ENCODE measurements at places on chromosomes 3 and 15.

GRCh38 chr15:53324061-53324460, 435.4 kb downstream of the WDR72 start:
- DNase-seq = no peak

- no peak for DNase-seq
Measured at GRCh38 chr15:38297623-38298388, 45.2 kb downstream of the SPRED1 start.

GRCh38 chr15:92336419-92336987, 57.2 kb upstream of the ST8SIA2 start:
- DNase-seq = no peak

- DNase-seq = no peak
Measured at GRCh38 chr15:95610945-95611344, 719.6 kb upstream of the NR2F2 start.

DNA sequence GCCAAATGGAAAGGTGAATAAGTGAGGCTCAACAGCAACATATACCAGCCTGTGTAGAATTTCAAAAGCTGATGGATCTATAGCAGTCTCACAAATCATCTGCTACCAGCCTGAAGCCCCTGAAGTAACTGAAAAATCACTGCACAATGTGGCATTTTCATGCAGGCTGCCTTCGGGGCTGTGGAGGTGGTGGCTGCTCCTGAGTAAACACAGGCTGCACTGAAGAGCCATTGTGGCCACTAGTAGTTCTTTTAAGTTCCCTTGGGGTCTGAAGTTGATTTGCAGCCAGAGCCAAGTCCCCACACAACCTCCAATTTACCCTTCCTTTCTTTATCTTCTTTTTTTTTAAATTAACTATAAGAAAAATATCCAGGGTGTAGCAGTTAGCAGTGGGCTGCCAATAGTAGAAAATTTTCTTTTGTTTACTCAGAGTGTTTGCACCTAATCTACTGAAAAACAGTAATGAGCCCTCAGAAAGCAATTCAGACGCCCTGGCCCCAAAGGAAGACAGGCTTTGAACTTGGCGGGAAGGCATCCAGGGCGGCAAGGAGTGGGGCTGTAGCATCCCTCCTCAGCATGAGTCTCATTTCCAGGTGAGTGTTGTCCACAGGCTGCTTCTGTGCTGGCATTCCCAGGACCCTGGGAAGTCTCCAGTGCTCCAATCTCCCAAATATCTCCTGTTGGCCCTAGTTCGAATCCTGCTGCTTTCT, 13.3 kb upstream of the SUSD5 start:
- peak; percentile 14 for DNase-seq

DNA sequence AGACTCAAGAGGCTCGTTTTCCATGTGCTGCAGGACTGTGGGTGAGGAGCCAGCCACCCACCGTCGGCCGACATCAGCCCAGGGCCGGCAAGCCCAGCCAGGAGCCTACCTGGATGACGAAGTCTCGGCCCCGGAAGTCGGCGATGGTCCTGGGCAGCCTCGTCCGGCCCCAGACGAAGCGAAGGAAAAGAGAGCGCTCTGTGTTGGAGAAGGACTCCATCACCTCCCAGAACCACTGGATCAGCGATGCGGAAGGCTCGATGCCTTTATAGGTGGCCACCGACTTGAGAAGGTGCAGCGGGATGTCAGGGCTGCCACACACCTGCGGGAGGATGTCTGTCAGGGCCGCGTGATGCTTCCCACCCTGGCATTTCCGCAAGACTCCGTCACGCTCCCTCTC, 13.8 kb upstream of the OCA2 start:
- no peak for DNase-seq

- no peak for DNase-seq
Measured at GRCh38 chr3:121994551-121994950, 27.5 kb downstream of the ILDR1 start.

DNA sequence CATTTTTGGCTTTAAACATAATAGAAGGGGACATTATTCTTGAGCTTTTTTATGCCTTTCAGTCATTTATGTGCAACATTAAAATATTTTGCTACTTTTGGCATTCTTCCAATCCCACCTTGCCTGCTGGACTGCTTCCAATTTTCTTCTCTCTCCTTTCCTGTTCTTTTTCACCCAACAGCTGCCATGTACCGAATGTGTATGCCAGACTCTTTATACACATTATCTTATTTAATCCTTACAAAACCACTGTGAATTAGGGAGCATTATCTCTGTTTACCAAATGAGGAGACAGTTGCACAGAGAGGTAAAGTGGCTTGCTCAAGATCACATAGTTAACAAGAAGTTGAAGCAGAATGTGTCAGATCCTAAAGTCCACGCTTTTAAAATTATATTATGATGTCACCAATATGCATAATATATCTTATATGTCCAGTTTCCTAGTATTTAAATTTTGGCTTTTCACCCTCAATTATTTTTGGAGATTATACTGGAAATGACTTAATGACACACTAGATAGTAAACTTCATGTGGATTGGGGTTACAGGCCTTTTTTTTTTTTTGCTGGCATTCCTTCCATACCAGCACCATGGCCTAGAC, 231.5 kb downstream of the THRB start:
- no peak for DNase-seq

DNA sequence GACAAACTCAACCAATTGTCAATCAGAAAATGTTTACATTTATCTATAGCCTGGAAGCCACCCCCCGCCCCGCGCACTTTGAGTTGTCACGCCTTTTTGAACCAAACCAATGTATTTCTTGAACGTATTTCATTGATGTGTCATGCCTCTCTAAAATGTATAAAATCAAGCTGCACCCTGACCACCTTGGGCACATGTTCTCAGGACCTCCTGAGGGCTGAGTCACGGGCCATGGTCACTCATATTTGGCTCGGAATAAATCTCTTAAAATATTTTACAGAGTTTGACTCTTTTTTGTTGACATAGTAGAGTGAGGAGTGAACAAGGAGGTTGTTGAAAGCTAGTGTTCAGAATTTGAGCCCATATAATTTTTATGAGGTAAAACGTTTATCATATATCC, 6.5 kb downstream of the MCTP2 start:
- no peak for DNase-seq

- no peak for DNase-seq
Measured at GRCh38 chr15:22240403-22240802, 160.1 kb downstream of the OR4M2 start.

DNA sequence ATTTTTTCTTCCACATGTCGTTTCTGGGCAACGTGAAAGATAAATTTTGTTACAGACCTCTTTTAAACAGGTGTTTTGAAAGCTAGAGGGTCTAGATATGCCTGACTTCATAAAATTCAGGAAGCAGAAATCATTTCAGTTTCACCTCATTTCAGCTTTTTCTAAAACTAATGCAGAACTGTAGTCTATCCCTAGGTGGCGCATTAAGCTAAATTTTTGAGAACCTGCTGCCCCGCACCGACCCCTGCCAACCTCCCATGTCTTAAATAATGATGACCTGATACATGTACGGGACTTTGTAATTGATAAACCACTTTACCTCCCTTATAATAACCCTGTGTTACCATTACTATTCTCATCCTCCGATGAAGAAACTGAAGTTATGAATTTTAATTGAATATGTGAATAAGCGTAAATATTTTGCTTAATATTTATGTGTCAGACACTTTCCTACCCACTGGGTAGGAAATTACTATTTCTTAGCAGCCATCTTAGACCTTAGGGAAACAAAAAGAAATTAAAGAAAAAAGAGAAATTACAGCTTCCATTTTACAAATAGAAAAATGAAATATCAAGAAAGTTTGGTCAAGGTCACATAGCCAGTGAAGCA, 78.7 kb upstream of the GCNT3 start:
- peak; percentile 38 for DNase-seq

- DNase-seq = no peak
Measured at GRCh38 chr3:172217877-172218276, 178.5 kb downstream of the FNDC3B start.

- no peak for DNase-seq
Measured at GRCh38 chr3:172249039-172249438, 199.2 kb downstream of the GHSR start.

DNA sequence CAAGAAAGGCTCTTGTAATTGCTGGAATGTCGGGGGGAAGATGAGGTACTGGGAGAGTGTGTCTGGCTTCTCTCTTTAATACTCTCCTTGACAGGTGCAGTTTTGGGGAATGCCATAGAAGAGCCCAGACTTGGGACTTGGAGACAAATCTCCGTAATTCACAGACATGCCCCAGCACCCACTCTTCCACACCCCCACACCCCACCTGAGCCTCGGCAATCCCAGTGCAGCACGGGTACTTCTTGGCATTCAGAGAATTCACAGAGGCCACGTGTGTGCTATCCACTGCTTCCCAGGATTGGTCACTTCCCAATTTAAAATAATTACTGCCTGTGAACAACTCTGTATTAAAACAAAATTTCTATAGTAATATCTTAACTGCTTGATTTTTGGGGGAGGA, 43.9 kb downstream of the TRIM71 start:
- DNase-seq = no peak

DNA sequence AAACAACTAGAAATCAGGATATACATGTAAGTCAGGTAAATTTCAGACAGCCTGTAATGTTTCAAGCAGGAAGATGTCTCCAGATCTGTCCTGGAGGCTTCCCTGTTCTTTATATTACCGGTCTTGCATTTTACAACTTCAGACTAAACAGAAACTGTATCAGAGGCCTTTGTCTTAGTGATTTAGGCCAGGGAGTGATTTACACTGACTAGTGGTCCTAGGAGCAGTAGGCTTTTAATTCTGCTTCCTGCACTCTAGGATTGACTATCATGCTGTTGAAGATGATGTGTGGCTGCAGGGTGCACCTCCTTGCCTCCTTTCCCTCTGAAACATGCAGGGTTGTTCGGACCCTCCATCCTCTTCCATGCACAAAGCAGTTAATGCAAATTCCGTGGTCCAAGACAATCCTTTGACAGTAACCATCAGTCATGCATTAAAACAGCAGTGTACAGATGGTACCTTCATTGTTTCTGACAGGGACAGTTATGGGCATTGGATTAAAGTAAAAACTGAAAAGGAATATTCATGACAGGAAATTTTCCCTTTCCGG, 27.6 kb downstream of the CHRNA7 start:
- DNase-seq = no peak

GRCh38 chr15:70762469-70763119, 764 bp downstream of the UACA start:
- DNase-seq = peak; percentile 76

GRCh38 chr15:57156210-57156884, 220.0 kb upstream of the CGNL1 start:
- DNase-seq = no peak

DNA sequence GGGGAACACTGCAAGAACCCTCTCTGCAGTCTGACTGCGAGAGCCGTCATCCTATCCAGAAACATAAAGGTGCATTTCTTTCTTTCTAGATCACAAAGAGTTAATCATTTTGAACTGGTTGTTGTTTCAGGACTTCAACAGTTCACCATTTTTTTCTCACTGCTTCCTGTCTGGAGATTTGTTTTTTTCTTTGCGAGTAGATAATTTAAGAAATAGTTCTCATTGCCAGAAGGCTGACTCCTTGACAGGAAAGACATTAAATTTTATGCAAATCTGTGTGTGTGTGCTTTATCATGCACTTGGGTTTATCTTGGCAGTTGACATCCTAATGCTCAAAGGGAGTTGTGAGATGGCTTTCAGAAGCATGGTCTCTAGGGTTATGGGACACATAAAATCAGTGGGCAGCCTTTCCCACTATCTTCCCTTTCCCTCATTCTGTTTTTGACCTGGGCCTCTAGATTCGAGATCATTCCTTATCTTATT, 123.5 kb upstream of the TBL1XR1 start:
- DNase-seq = no peak

DNA sequence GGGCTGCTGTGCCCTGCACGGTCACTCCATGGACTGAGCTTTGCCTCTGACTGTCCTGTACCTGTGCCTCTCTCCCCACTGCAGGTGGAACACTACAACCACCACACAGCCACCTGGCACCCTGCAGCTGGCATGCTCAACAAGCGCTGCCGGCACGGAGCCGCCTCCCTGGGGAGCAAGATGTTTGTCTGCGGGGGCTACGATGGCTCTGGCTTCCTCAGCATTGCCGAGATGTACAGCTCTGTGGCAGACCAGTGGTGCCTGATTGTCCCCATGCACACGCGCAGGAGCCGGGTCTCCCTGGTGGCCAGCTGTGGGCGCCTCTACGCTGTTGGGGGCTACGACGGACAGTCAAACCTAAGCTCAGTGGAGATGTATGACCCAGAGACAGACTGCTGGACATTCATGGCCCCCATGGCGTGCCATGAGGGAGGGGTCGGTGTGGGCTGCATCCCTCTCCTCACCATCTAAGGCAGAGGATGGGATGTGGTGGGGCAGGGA, 37.3 kb upstream of the PTPN23 start:
- no peak for DNase-seq

- DNase-seq = no peak
Measured at GRCh38 chr15:57705746-57706404, 639 bp upstream of the POLR2M start.

DNA sequence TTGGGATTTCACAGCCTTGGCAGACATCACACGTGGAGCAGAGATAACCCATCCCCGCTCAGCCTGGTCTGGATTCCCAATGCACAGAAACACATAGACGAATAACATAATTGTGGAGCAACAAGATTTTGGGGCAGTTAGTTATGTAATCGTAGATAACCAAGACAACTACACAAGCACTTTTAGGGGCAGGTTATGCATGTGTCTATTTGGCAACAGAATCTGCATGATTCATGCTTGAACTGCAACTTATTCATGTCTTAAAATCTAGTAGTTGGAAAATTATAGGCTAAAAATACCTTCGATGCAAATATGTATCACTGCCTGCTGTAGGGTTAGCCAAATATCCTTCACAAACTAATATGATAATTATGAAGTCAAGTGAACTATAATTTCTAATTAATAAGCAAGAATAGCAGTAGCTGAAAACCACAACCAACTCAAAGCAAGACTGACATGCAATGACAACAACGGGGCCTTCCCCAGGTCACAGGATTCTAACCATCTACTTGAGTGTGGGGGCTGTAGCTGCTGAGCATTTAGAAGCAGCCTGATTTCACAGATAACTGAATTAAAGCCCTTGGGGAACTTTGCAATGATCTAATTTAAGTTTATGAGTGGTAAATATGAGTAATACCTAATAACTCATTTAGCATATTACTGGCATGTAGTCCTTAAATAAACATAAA, 31.1 kb downstream of the DGKG start:
- no peak for DNase-seq

GRCh38 chr3:98359250-98359649, 5.6 kb downstream of the OR5K4 start:
- no peak for DNase-seq

- DNase-seq = no peak
Measured at GRCh38 chr3:59436164-59436958, 386.5 kb upstream of the CFAP20DC start.

DNA sequence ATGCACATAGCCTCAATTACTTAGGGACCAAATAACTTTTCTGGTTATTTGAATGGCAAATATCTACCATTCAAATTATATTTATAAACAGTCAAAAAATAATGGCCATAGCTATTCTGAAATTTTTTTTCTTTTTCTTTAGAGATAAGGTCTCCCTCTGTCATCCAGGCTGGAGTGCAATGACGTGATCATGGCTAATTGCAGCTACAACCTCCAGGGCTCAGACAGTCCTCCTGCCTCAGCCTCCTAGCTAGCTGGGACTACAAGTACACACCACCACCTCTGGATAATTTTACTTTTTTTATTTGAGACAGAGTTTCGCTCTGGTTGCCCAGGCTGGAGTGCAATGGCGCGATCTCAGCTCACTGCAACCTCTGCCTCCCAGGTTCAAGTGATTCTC, 16.6 kb downstream of the PPP1R2 start:
- no peak for DNase-seq

GRCh38 chr15:90807074-90807785, 61.2 kb upstream of the FURIN start:
- DNase-seq = no peak
